ENCODE measurements at places on chromosomes 12 and 14.

GRCh38 chr12:26130728-26131127 lies 5.9 kb upstream of the BHLHE41 start:
- DNase-seq = no peak

DNA sequence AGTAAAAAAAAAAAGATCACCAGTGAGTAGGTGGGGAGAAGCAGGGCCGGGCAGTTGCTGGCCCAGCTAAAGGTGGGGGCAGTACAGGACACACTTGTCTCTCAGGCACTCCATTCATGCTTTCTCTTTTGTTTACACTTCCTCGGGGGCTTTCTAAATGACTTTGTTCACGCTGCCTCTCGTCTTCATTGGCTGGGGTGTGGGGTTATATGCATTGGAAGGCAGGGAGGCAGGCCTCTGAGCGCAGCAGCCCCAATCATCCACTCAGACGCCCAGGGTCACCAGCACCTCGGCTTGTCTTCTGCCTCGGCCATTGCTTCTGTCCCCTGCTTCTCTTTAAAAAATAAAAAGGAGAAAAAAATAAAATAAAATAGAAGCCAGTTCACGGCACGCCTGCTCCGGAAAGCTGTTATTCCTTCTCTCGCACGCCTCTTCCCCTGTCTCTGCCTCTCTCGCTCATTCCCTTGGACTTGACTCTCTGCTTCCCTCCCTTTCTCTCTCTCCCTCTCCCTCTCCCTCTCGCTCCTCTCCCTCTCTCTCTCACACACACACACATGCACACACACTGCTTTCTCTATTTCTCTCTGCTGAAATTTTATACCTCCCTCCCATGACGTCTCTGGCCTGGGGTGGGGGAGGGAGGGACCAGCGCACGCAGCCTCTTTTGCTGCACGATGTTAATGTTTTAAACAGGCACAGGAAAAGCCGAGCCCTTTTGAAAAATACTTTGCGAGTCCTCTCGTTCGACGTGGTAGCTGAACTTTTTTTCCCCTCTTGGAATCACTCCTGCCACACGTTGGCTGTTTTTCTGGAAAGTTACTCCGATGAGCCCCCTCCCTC lies at the start of gene TGFB3:
TGFB3 (minus strand) TSS at position 570 of the 840 bp plus-strand sequence. CDS start 1,102 bp downstream, outside the sequence.
- peak; percentile 82 for DNase-seq

GRCh38 chr12:2638273-2639019 lies 156.3 kb upstream of the FKBP4 start:
- no peak for DNase-seq

DNA sequence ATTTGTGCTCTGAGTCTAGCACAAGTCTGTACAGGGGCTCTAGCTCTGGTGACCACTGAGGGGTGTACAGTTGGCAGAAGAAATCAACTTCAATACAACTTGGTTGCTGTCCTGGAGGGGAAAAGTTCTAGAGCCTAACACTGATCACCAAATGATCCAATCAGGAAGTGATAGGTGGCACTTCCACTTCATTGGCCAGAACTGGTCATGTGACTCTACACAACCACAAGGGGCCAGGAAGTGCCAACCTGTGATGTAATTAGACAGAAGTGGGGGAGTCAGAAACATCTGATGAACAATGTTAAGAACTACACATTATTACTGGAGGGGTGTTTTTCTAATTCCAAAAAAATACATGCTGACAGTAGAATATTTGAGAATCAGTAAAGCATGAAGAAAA lies 401.6 kb downstream of the VRK1 start:
- no peak for DNase-seq

DNA sequence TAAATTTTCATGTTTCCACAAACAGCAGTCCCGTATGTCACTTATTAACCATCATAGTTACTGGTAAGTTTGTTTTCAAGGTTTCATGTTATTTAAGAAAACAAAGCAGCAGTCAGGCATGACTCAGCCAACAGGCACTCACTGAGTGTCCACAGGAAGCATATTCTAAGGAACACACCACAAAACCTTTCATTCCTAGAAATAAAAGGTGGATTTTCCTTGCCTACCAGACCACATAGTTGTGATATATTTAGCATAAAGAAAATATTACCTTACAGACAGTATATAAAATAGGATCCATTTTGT lies 143.3 kb upstream of the AVPR1A start:
- DNase-seq = peak; percentile 100

GRCh38 chr14:59454139-59454538 lies 11.0 kb downstream of the GPR135 start:
- DNase-seq = peak; percentile 88

DNA sequence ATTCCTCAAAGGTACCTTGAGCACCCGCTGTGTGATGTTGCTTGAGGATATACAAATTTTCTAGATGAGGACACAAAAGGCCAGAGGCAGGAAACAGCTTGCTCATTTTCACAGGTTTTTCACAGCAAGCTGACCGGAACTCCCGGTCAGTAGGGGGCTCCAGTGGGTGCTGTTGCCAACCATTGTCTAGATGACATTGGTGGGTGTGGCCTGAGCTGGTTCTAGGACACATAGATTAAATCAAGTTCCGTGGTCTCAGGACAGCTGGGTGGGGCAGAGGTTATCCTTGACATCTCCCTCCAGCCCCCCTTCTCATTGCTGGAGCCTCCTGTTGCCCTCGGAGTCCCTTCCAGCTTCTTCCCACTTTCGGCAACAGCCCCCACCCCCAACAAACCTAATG lies 153.6 kb upstream of the FKBP4 start:
- DNase-seq = peak; percentile 4

DNA sequence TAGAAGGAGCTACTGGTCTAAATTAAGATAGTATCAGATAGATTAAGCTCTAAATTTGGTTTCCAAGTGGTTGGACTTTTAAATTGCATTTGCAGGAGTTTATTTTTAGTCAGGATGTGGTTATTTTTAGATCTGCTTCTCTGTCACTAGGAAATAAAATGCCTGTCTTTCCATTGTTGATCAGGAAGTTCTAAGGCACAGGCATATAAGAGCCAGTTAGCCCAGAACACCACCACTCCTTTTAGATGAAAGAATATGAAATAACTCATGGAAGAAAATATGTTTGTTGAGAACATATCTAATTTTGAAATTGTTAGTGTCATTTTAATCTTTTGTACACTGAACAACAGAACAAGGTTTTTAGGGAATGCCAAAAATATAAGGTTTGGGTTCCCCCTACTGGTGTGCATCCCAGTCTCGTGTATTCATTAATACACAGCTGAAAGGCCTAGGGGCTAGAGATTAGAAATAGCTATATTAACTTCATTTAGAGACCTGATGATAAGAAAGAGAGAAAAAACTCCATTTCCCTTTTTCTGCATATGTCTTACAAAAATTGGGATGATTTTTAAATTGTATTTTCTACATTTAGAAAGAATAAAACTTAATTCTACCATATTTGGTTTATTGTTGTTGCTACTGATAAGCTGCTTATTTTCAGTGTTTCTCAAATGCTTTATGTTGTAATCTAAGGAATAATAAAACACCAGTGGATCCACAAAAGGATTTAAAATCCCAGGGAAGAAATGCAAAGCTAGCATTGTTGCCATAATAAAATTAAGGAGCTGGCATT lies 67.2 kb downstream of the RIC8B start:
- DNase-seq = peak; percentile 59

- DNase-seq = no peak
These were observed 43.5 kb upstream of the NOS1 start for GRCh38 chr12:117404940-117405339.

DNA sequence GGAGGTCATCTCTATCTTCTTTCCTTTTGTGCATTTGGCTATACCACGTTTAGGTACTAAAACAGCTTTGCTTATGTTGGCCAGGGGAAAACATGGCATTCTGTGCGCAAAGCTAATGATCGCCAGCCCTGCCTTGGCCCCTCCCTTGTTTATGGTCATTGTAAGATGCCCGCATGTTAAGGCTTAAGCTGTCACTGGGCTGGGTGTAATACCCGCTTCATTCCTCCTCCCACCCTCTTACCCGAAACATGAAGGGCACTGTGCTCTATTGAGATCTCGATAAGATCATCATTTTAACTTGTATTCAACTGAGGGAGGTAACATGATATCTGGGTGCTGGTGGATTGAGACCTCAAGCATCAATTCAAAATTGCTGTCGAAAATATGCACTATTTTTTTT lies 34.7 kb downstream of the BRI3BP start:
- DNase-seq = no peak

- peak; percentile 18 for DNase-seq
These were observed 436 bp downstream of the VPS33A start for GRCh38 chr12:122265886-122266229.

- DNase-seq = no peak
These were observed 9.9 kb downstream of the OAS2 start for GRCh38 chr12:112988224-112988623.

- no peak for DNase-seq
These were observed 602.7 kb upstream of the FOXG1 start for GRCh38 chr14:28163897-28164296.

- DNase-seq = no peak
These were observed 1.7 kb upstream of the KLC1 start for GRCh38 chr14:103627073-103628025.

DNA sequence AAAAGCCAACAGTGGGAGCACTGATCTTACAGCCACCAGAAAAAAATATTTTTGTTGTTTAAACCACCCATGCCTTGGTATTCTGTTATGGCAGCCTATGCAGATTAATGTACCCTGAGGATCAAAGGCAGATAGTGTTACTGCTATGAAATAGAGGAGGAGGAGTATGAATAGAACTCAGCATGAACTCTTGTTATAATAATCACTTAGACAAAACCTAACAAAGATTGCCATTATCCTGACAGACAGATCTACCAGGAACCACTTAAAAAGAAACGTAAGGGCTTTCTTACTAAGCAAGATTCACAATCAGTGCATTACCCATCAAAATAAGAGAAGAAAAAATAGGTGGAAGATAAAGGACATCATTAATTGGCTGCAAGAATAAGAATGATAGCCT lies 558.3 kb downstream of the GALC start:
- DNase-seq = no peak

DNA sequence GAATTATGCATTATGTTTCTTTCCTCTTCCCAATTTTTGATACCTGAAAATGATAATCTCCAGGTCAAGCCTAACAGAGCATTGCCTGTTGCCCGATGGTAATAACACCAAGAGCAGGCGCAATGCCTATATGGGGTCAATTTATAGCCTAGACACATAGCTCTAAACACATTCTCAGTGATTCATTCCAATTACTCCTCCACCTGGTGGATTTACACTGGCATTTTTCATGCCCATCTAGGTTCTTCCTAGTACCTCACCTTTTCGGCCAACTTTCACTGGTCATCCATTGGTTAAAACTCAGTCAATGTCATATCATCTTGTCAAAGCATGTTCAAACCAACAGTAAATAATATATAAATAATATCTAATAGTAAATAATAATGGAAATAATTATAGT lies 53.1 kb downstream of the EIF2S3B start:
- DNase-seq = no peak

GRCh38 chr14:64756712-64757111 lies 52.5 kb downstream of the PLEKHG3 start:
- no peak for DNase-seq

DNA sequence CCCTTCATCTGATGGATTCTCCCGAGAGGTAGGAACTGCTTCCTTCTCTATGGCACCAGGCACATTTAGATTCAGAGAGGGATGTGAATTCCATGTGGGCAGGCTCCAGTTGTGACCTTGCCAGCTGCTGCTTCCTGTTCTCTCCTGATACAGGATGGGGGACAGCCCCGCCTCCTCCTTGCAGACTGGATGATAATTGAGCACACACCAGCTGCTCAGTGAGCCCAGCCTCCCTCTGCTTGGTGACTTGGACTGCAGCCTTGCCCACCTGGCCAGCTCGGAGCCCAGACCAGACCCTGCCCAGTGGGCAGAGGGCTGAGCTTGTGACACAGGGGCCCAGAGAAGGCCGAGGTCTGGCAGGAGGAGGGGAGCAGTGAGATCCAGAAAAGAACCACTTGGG lies 90.2 kb downstream of the CALM1 start:
- DNase-seq = no peak

GRCh38 chr12:52189376-52190174 lies 2.2 kb downstream of the KRT80 start:
- peak; percentile 79 for DNase-seq

DNA sequence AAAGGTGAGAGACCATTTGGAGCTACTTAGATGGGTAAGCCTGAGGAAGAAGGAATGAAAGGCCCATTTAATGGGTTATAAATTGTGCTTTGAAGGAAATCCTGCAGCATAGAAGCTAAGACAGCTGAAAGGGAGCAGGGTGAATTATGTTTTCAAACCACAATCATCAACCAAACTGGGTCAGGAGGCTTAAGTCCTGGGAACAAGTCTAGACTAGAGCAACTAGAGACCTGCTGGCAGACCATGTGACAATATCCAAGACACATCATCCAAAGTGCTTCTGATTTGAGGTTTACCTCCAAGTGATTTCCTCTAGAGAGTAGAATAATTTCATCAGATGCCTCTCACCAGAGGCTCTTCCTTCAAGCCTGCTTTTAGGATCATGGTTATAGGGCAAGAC lies 53.7 kb downstream of the MAP3K9 start:
- peak; percentile 81 for DNase-seq

DNA sequence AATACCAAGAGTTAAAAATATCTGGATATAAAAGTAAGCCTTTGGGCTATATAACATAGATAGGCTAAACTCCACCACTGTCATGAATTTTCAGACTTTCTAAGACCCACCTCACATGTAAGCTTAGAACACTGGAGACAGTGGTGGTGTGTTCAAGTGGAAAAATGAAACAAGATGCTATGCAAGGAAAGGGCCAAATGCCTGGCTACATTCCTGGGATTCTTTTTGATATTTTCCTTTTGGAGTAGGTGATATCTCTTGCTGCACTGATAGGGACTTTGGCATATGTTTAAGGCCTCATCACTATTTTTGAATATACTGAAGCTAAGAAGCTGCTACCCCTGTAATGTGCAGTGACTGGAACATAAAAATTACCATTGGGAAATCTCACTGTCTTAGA lies 341.3 kb downstream of the SLC16A7 start:
- no peak for DNase-seq

- peak; percentile 77 for DNase-seq
These were observed 11.1 kb downstream of the PLEKHA5 start for GRCh38 chr12:19140381-19141236.

GRCh38 chr12:26773313-26774104 lies 59.5 kb downstream of the ITPR2 start:
- DNase-seq = no peak

DNA sequence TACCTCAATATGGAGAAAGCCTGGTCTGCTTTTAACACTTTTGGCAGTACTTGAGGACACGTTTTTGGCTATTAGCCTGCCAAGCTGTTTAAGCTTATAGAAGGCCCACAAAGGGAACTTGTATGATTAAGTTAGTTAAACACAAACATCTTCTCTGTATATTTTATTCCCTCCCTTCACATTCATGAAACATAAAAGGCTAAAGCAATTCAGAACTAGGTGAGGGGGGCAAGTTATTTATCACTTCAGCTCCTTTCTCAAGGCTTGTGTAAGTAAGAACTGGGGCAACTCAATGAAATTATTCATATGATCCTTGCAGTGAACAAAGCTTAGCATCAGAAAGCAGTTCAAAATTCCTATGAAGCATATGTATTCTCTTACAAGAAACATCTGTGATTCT lies 7.5 kb downstream of the PRICKLE1 start:
- no peak for DNase-seq

- DNase-seq = peak; percentile 47
These were observed 220.5 kb upstream of the ATXN7L3B start for GRCh38 chr12:74317078-74317601.

- no peak for DNase-seq
These were observed 58.2 kb upstream of the STRN3 start for GRCh38 chr14:31084385-31084784.

GRCh38 chr12:99670635-99671034 lies 23.1 kb downstream of the GARIN6 start:
- DNase-seq = peak; percentile 4

GRCh38 chr12:120262852-120263747 lies 2.4 kb downstream of the PXN start:
- no peak for DNase-seq

GRCh38 chr12:57517187-57517586 lies 3.1 kb downstream of the DDIT3 start:
- DNase-seq = peak; percentile 30

Measured in renal cortical epithelial cell (primary cell).